ENCODE measurements at places on chromosomes 4 and X.

DNA sequence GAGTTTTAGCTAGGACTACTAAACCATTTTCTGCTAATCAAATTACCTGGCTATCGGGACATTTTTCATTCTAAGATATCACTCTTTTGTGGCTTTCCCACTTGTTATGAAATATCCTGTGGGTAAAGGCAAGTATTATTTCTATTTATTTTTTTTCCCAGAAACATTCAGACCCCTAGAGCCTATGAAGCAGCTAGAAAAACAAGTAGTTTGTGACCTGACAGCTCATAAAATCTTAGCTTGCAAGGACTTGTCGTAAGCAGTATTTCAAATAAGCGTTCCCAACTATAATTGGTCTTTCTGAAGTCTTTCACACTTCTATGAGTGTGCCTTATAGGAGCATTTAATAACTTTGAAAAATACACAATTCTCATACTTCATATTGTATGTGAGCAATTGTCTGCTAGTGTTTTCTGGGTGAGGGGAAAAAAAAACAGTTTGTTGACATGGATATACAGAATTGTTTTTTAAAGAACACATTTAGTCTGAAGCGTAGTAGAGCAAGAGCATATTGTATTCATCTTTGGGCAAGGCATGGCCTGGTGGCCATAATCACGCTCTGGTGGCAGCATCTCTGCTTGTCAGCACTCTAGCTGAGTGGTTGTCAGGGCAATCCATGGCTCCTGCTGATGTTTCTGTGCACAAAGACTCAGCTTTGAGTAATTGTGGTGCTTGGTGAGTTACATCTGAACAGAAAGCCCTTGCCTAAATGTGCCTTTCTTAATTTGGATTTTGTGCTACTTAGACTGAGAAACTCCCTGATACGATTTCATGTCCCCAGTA, 2.6 kb downstream of the MCUB start:
- DNase-seq, result no peak

- DNase-seq, result no peak
These were observed 76.6 kb downstream of the PTPN13 start for GRCh38 chr4:86670756-86671155.

DNA sequence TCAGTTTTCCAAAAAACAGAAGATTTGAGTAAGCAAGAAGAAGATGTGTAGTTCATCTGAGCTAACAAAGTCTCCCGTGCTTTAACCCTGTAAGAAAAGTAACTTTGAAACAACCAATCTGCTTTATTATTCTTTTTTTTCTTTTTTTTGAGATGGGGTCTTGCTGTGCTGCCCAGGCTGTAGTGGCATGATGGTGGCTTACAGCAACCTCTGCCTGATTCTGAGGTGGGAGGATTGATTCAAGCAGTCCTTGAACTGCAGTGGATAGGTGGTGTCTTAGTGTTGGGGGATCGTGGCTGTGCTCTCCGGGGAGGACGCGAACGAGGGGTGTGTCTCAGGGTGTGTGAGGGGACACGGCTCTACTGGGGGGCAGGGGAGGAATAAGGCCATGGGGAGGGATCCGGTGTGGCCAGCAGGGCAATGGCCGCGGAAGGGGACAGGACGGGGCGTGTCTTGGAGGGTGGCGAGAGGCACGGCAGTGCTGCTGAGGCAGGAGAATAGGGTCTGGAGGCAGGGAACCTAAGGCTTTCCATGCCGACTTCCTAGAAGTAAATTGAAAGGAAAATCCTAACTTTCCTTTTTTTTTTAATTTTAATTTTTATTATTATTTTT, 2.4 kb downstream of the ARSD start:
- DNase-seq, result no peak

DNA sequence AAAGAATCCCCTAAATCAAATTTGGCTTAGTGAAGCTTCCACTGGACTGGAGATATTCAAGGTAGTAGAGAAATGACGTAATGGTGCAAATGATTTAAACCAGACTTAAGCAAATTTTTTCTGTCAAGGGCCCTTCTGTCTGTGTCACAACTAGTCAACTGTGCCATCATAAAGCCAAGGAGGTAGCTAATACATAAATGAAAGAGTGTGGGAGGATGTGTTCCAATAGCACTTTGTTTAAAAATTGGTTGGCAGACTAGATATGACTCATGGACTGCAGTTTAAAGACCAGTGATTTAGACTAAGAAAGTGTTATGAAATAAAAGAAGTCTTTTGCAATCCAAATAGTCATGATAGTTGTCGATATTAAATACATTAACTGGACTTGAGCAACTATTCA, 24.3 kb upstream of the TEX13C start:
- DNase-seq, result no peak

GRCh38 chr4:168174308-168174707, 82.0 kb downstream of the ANXA10 start:
- no peak for DNase-seq

- no peak for DNase-seq
These were observed 1.0 kb downstream of the NOA1 start for GRCh38 chr4:56976283-56976836.

DNA sequence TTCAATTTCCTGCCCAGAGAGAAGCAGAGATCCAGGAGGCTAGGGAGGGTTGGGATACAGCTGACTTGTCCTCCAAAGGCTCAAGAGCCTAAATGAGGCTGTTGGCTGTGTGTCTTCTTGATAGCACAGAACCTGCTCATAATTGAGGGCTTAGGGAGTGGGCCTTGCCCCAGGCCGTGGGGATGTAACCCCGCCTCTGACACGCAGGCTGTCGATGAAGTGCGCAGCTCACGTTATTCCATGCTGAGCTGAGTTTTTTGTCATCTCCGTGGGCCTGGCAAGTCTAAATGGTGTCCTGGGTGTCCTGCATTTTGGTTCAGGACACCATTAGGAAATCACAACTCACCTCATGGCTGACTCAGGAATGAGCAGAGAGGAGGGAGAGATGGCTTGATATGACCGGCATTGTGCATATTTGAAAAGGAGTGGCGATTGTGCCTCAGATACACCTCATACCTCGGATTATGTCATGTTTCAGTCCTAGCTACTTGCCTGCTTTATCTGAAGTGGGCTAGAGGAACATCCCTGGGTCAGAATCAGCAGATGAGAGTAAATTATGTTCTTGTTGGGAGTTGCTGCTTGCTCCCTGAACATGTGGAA, 43.7 kb downstream of the FHDC1 start:
- no peak for DNase-seq

GRCh38 chr4:173415885-173416653, 17.2 kb upstream of the SCRG1 start:
- DNase-seq, result peak; percentile 86

DNA sequence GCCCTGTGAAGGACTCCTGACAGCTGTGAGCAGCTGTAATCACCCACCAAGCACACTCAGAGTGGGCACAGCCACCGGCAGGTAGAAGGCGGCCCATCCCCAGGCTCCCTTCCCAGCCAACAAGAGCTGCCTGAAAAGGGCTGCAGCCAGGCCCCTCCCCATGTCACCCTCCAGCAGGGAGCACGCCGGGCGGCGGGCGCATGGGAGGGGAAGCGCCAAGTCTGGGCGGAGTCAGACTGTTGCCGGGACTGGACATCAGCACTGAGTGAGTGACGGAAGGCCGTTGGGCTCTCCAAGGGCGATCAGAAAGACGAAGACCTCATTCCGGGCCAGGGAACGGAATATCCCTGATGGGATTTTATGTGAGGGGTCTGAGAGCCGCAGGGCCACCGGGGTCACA, 82.1 kb downstream of the PPP2R2C start:
- no peak for DNase-seq
